ENCODE measurements at places on chromosomes 6 and 20.

GRCh38 chr20:64110411-64111068 is 3.2 kb upstream of the NPBWR2 start:
- DNase-seq: no peak

DNA sequence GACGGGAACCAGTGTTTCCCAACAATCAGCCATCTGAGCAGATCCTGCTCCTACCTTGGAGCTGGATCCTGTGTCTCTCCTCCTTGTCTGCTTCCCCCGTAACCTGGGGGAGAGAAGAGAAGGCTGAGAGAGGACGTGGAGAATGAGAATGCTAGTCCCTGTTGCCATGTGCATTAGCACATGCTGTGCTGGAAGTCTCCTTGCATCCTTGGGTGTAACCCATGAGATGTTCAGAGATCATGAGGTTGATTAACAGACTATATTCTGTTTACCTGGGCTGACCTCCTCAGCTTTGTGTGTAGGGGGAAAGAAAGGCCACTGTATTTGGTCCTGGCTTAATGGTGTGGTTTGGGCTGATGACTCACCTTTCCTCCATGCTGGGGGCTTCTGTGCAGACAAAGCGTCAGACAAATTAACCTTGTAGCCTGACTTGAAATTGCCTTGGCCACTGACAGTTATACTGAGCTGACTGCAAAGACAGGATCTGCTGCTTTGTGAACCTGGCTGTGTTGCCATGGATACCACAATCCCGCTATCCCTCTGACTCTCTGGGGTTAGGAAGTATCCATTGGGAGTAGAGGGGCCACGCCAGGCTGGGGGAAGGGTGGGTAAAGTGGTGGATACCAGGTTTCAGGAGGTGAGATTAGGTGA is 243.7 kb upstream of the CHD6 start:
- peak; percentile 9 for DNase-seq

DNA sequence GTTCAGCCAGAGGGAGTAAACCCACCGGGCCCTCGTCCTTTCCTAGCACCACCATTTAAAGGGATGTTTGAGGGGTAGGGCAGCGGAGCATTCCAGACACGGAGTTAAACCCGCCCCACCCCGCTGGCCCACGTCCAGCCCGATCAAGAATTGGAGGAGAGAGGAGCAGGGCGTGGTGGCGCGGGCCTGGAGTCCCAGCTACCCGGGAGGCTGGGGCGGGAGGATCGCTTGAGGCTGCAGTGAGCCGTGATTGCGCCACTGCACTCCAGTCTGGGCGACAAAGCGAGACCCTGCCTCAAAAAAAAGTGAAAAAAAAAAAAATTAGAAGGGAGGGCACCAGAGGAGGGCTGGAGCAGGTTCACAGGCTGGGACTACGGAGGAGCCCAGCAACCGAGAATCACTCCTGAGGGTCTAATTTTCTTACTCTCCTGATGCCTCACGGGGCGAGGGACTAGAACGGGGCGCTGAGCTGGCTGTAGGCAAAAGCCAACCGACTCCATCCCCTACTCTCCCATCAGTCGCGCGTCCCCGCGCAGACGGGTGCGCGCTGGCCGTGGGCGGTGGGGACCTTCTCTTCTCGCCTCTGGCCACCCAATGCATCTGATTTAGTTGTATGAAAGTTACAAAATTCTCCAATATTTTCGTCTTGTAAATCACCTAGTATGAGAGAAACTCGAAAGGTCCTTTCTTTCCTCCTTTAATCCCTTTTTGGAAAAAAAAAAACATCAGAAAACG is 6.1 kb upstream of the HSPA1B start:
- DNase-seq: peak; percentile 79

DNA sequence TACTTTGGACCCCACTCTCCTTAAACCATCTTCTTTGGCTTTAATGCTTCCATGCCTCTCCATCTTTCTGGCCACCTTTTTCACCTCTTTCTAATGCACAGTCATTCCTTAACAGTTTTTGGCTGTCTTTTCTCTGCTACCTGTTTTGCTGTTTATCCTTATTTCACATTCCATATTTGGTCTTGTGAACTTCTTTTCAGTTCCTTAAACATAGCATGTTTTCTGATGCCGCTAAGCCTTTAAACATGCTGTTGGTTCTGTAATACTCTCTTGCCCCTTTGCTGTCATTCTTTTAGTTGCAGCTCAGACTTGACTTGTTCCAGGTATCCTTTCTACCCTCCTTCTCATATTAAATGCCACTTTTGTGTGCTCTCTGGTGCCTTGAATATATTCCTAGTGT is 35.8 kb downstream of the TOP1 start:
- DNase-seq: no peak

GRCh38 chr6:122145246-122145645 is 254.2 kb upstream of the HSF2 start:
- no peak for DNase-seq

- no peak for DNase-seq
Observed at GRCh38 chr6:75143191-75143590, 62.7 kb downstream of the COL12A1 start.

GRCh38 chr6:6842291-6842690 is 253.8 kb downstream of the LY86 start:
- DNase-seq: no peak

DNA sequence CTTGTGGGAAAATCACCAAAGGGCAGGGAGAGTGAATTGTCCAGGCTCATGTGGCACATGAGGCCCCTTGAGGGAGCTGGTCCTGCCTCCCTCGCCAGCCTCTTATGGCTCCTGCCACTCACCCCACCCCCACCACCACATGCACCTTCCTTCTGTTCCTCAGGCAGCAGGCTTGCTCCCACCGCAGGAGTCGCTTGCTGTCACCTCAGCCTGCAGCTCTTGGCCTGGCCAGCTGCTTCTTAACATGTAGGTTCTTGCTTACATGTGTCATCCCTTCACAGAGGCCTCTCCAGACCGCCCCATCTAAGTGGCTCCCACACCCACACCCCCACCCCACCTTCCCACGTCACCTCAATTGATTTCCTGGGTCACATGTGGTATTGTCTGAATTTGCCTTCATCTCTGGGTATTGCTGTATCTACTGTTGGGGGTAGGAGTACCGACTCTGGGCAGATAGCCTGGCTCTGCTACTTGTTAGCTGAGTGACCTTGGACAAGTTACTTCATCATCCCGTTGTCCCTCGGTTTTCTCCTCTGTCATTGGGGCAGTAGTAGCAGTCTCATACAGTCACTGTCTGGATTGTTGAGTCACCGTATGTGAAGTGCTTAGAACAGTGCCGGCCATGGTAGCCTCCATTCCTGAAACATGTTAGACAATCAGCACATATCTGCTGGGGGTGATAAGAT is 41.7 kb downstream of the SLC9A8 start:
- DNase-seq: no peak

DNA sequence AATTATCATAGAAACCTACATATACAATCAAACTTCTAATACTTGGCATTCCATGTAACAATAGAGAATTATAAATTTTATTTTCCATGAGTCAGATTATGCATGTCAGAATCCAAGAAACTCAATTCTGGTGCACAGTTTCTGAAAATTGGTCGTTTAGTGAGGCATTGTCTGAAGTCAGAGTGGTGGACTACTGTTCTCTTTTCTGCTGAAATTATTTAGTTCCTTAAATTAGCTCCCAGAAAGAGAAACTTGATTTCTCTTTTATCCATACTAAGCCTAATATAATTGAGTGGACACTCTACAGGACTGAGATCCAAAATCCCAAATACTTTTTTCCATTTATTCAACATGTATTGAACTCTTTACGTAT is 265.5 kb downstream of the ALDH8A1 start:
- DNase-seq: no peak

DNA sequence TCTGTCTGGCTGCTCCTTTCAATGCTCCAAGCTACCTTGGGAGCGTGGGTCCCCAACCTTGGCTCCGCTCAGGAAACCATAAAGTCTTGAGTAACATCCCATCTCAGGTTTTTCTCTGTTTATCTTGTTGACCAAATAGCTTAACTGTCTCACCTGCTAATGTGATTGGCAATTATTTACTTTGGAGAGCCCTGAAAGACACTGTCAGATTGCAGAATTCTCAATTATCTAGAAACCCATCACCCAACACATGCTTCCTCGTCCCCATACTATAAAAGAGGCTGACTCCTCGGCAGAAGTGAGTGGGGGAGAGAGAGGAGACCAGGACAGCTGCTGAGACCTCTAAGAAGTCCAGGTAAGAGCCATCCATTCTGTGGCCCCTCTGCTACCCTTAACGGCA is at the start of gene BPIFA1:
Gene BPIFA1, plus strand, starts transcription at position 301 of the 400 bp plus-strand sequence. CDS start 1,716 bp downstream, outside the sequence.
- no peak for DNase-seq

- no peak for DNase-seq
Observed at GRCh38 chr6:107591346-107591745, 101.4 kb downstream of the SOBP start.

DNA sequence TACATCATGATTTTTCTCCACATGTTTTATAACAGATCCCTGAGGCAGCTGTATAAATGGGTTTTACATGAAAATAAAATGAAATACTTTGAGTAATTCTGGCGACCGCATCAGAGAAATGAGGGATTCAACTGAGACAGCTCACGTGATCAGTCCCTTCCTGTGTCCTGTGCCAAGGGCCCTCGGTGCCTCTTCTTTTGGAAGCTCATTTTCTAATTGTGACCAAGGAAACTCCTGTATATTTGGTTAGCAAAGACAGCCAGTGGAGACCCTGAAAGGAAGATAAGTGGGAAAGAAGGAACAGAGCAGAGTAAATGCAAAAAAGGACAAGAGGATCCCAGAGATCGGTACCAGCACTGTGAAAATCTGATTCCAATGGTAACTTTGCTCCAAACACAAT is 129.9 kb downstream of the FYN start:
- DNase-seq: no peak

DNA sequence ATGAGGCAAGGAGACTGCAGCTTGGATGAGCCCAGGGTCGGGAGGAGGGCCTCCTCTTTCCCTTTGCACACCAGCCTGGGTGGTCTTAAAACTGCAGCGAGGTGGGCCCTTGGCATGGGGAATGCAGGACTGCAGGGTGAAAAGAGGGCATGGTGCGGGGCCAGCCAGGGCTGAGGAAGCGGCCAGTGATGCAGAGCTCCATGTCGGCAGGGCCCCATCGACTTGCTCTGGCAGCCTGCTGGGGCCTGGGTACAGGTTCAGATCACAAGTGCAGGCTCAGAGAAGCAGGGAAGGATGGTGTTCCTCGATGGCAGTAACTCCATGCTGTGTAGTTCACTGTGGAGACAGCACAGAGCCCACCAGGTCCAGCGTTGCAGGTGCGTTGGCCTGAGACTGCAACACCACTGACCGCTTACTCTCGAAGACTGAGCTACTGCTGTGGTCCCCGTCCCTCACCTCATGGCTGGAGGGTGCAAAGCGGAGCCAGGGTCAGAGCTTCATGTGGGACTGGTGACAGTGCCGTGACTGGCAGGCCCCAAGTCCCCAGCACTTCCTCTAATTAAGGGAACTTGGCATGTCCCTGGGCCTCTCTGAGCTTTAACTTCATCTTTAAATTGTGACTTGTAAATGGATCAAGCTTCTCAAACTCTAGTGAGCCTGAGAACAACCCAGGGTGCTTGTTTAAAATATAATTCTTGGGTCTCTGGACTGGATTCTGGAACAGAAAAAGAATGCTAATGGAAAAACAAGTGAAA is 223.2 kb downstream of the SYNDIG1 start:
- no peak for DNase-seq

DNA sequence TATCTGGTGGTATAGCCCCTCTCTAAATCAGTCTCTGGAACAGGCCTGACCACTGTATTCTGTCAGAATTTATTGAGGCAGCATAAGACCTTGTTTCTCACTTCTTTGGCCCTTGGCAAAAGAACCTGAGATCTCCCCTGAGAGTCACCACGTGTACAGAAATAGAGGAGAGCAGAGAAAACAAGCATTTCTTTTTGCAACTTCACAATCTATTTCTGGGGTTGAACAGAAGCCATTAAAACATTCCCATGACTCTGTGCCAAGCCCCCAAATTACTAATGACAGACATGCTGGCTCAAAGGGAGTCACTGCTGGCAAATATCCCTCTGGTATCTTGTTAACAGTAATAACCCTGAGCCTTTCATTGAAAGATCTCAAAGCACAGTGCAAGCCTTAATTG is 395.3 kb downstream of the MAFB start:
- peak; percentile 18 for DNase-seq

GRCh38 chr6:32937230-32937633 is 3.6 kb downstream of the HLA-DMB start:
- DNase-seq: no peak

DNA sequence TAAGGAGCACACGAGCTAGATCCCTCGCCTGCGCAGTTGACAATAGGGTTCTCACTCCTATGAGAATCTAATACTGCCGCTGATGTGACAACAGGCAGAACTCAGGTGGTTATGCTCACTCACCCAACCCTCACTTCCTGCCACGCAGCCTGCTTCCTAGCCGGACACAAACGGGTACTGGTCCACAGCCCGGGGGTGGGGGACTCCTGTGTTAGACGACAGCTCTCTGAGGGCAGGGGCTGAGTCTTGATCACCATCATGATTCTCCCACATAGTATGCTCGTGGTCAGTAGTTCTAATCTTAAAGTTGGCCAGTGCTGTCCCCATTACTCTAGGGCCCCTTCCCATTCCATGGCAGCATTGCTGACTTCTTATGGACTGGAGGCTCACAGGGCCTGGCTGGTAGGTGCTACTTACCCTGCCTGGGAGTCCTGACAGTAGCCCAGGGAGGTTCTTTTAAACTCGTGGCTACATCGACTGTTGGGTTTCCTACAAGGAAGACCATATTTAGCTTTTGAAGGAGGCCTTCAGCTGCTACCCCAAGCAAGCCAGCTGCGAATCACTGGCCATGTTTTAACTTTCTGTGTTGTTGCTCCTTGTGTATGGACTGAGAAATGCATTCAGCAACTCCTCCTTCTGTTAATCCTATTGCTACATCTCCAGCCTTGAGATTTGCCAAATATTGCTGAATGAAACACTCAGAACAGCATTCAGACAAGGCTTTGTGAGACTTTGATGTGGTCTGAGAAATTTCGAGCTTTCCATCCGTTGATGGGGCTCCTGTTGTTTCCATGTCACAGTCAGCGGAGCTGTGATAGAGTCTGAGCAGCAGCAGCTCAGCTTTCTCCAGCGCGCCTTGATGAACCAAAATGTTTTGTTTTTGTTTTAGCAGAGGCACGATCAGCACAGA is 300.3 kb downstream of the NRN1 start:
- no peak for DNase-seq

DNA sequence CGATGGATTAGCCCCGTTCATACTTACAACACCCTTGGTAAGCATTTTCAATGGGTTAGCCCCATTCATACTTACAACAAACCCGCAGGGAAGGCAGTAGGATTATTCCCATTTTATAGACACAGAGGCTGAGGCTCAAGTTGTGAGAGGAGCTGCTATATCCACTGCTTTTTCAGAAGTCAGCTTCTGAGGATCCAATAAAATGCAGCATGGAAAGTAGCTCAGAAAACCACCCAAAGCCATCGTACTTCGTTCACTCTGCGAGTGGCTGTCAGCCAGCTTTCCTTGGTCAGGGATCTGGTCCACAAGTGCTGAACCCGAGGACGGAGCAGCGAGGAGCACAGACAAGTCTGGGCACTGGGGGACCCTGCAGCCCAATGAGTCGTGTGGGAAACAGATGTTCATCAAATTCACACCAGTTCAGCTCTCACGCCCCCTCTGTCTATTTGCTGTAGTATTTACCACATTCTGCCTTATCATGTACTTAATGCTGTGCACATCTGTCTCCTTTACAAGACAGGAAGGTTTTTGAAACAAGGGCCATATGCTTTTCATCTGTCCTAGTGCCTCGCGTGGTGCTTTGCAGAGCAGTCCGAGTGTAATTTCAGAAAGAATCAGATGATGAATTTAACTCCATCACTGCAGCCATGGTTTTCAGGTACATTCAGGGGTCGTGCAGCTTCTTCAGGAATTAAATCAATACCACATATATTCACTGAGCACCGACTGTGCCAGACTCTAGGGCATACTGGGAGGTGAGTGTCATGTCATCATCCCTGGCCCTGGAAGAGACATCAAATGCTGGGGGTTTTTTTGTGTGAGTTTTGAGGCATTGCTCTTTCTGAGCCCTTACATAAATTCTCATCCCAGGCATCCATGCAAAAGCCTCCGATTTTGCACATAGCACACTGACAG is 256.9 kb downstream of the CDH26 start:
- peak; percentile 66 for DNase-seq

Measured in NCI-H82 (cell line).